ENCODE measurements at places on chromosomes 2 and 18. TPM values are rescaled to one million over a fixed set of nuclear protein-coding genes. Genes with fewer than 3 reads are reported as not detected.

RAD51AP2 gene
- 0.25 TPM for total RNA-seq

LAPTM4A gene
- 172 TPM for total RNA-seq

FEV gene
- not detected for total RNA-seq

CCDC74B gene
- 10.3 TPM for total RNA-seq

AQP4 gene
- total RNA-seq = 0.49 TPM

ACVR1 gene
- total RNA-seq = 25.8 TPM

- no peak overlapping the region for H3K27ac ChIP-seq
- no peak for DNase-seq
Observed at GRCh38 chr2:122927710-122928557, 1097.2 kb upstream of the CNTNAP5 start.

DNA sequence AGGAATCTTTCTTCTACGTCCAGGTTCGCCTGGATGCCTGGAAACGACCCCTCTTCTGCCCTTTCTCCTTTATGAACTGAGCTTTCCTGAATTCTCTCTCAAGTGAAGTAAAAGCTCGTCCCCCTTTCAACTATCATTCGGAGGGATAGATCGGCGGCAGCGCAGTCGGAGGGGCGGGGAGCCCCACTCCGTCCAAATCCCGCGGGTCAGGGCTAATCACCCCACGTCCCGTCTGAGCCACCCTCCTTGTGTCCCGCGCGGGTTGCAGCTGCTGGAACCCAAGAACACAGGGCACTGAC is 367 bp downstream of the FBXO48 start:
- DNase-seq = no peak
- no peaks in the 10 kb centered on the region for H3K36me3 ChIP-seq
- H3K27ac ChIP-seq = peak overlapping the region; percentile 93
- H3K4me3 ChIP-seq = peak overlapping the region; percentile 79
- no peaks in the 10 kb centered on the region for H3K27me3 ChIP-seq

- no peaks in the 10 kb centered on the region for H3K36me3 ChIP-seq
- no peaks in the 10 kb centered on the region for H3K27me3 ChIP-seq
- DNase-seq = no peak
- no peak overlapping the region for H3K4me3 ChIP-seq
- H3K4me1 ChIP-seq = peaks cover 11% of the 10 kb centered on the region
Observed at GRCh38 chr2:111905990-111906735, 7.8 kb downstream of the MERTK start.

GRCh38 chr2:224640679-224641078 is 55.5 kb upstream of the CUL3 start:
- no peak for DNase-seq
- H3K36me3 ChIP-seq = no peaks in the 10 kb centered on the region
- H3K27me3 ChIP-seq = no peaks in the 10 kb centered on the region
- no peak overlapping the region for H3K27ac ChIP-seq

- no peaks in the 10 kb centered on the region for H3K27me3 ChIP-seq
- H3K27ac ChIP-seq = peak overlapping the region; percentile 88
- no peak overlapping the region for H3K4me3 ChIP-seq
- H3K36me3 ChIP-seq = no peaks in the 10 kb centered on the region
- no peak for DNase-seq
- H3K4me1 ChIP-seq = peaks cover 39% of the 10 kb centered on the region
Observed at GRCh38 chr2:237508361-237508760, 21.3 kb downstream of the MLPH start.

DNA sequence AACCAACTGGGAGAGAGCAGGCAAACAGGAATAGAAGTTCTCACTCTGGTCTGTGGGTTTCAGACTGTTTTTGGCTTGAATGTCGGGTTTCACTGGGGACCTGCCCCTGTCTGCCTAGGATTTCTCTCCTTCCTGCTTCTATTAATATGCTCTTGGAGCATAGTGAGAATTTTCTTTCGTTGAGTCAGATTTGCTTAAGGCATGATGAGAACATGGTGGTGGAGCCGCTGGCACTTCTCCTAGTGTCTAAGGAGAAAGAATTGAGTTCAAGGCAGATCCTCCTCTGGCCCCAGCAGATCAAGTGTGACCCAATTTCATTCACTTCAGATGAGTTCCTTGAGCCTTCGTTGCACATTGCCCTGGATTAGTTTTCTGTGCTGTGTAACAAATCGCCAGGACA is 103.9 kb upstream of the HS6ST1 start:
- no peak overlapping the region for H3K4me3 ChIP-seq
- no peaks in the 10 kb centered on the region for H3K4me1 ChIP-seq

DNA sequence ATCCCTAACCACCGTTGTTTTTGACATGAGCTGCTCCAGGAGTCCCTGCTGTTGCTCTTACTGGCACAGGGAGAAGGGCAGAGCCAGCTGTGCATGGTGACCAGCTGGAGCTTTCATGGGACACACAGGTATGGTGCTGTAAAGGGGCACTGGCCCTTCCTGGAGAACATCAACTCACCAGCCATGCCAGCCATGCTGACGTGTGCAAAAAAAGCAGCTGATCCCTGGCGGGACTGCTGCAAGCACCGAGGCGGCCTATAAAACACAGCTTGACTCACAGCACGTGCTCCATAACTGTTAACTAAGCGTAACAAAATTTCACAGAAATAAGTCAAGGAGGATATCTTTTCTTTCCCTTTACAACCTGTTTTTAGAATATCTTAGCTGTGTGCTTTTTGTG is 165.1 kb downstream of the TMEM163 start:
- H3K36me3 ChIP-seq = no peaks in the 10 kb centered on the region
- no peak for DNase-seq
- no peaks in the 10 kb centered on the region for H3K4me1 ChIP-seq
- H3K4me3 ChIP-seq = no peak overlapping the region
- H3K27me3 ChIP-seq = no peaks in the 10 kb centered on the region

DNA sequence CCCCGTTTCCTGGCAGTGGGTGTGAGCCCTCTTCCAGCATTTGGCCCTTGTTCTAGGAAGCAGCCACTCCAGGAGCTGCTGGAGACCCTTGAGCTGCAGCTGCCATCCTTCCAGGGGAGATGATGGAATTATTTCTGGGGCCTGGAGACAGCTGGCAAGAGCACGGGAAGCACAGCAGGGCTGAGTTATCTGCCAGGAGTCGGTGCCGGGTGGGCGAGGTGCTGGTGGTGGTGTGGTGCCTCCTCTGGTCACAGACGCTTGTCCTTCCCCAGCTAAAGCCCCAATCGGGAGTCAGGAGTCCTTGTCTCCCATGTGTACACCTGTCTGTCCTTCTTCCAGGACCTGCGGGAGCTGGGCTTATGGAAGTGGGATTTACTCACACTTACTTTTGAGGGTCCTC is 36.0 kb downstream of the DPYSL5 start:
- H3K27ac ChIP-seq = no peak overlapping the region
- H3K4me3 ChIP-seq = no peak overlapping the region
- H3K36me3 ChIP-seq = no peaks in the 10 kb centered on the region
- no peaks in the 10 kb centered on the region for H3K4me1 ChIP-seq
- no peaks in the 10 kb centered on the region for H3K27me3 ChIP-seq
- no peak for DNase-seq

DNA sequence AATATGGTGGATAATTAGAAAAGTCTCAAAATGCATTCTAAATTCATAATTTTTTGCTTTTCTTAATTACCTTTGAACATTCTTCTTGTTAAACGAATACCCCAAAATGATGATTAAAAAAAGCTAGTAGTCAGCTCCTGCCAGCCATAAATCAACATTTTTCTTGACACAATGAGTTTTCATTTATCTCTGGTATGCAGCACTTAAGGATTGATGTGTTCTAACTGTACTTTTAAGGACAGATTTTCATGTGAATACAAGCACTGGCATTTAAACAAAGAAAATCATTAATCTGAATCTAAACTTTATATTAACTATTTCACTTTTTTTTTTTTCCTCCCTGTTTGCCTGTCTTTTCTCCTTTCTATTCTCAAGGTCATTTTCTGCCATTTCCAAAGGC is 976.8 kb downstream of the TMEM182 start:
- H3K27me3 ChIP-seq = no peaks in the 10 kb centered on the region
- H3K4me1 ChIP-seq = no peaks in the 10 kb centered on the region
- no peak overlapping the region for H3K27ac ChIP-seq
- H3K4me3 ChIP-seq = no peak overlapping the region
- no peak for DNase-seq

DNA sequence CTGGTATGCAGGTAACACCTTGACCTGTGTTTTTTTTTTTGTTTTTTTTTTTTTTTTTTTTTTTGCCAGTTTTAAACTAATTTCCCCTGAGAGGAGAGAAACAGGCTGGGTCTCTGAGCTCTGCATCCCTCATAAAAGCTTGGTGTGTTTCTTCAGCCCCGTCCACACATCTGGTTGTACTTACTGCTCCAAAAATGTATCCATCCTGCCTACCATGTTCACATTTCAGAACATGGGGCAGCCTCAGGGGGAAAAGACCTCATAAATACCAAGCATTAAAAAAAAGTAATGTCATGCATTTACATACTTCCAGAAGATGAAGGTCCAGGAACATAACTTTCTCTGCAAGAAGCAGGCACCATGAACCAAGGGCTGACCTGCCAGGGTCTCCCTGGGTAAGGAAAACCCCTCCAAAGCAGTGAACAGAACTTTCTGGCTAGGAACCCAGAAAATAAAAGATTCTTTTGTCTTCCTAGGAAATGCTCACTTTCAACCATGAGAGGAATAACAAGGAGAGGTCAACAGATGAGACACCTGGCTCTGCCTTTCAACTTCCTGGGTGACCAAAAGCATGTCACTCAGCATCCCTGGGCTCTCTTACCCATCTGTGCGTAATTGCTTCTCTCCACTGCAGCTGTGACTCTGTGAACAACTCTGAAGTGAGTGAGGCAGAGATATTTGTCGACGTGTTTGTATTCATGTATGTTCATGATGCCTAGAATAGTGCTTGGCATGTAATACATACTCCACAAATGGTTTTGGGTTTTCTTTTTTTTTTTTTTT is 118.6 kb downstream of the MCFD2 start:
- no peaks in the 10 kb centered on the region for H3K27me3 ChIP-seq
- no peak overlapping the region for H3K4me3 ChIP-seq
- no peaks in the 10 kb centered on the region for H3K36me3 ChIP-seq

DNA sequence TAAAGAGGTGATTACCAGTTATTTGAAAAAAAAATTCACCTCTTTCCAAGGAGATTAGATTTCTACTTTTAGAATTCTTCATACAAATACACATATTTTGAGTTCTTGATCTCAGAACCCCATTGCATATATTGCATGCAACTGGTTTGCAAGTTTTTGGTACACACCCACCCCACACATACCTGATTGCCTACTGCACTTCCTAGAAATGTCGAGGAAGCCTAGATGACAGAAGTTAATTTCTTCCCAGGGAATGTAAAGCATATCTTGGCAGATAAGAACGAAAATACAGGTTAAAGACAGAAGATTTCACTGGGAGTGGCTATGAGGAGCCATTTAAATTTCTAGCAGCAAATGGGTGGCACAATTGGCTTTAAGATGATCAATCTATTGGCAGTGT is 67.1 kb upstream of the IL1R1 start:
- H3K27ac ChIP-seq = no peak overlapping the region
- no peaks in the 10 kb centered on the region for H3K36me3 ChIP-seq
- H3K4me3 ChIP-seq = no peak overlapping the region

DNA sequence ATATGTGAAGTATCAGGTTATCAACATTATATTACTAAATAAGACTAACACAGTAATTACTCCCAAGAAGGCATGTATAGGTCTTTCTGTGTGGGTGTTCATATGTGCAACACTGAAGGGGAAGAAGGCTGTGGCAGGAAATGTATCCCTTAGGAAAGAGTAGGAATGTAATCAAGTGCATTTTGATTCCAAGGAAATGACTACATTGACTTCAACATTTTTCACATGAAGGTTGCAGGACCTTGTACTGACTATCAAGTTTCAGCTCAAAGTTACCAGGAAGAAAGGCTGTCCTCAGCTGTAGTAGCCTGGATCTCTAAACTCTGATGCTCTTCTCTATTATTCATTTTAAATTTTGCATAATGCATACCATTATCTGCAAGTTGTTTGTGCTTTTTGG is 680.8 kb downstream of the NYAP2 start:
- H3K4me3 ChIP-seq = no peak overlapping the region
- DNase-seq = no peak
- no peaks in the 10 kb centered on the region for H3K36me3 ChIP-seq
- peaks cover 17% of the 10 kb centered on the region for H3K4me1 ChIP-seq
- no peaks in the 10 kb centered on the region for H3K27me3 ChIP-seq
- no peak overlapping the region for H3K27ac ChIP-seq

All from vagina (tissue), 2 donors.